ENCODE measurements at places on chromosomes 3 and 15.

- DNase-seq = no peak
Observed at GRCh38 chr3:178785961-178786360, 249.7 kb downstream of the KCNMB2 start.

DNA sequence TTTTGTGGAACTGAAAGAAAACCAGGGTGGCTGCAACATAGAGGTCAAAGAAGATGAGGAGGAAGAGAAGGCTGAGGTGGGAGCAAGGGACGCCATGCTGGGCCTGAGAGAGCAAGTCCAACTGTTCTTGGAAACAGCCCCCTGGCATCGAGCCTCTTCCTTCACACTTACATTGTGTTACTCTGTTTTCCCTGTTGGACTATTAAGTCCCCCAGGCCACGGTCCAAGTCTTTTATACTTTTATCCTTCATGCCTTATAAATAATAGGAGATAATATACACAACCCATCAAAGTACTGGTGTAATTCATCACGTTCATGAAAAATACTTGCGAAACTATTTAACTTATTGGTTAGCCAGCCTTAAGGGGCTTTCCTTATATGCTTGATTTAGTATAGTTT, 79.3 kb downstream of the ATG7 start:
- DNase-seq = no peak

DNA sequence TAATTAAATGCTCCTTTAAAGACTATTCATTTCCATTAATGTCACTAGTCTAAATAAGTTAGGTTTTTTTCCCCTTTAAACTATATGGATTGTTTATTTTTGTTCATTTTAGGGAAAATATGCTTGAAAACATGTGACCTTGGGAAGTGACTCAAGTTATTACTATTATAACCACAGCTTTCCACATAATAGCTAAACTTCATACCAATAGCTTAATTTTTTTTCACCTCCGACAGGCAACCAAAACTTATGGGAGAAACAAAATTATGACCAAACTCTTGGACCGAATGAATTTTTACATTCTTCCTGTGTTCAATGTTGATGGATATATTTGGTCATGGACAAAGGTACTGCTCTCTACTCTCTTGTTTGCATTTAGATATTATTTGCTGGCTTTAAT, 16.2 kb downstream of the CPA3 start:
- no peak for DNase-seq

DNA sequence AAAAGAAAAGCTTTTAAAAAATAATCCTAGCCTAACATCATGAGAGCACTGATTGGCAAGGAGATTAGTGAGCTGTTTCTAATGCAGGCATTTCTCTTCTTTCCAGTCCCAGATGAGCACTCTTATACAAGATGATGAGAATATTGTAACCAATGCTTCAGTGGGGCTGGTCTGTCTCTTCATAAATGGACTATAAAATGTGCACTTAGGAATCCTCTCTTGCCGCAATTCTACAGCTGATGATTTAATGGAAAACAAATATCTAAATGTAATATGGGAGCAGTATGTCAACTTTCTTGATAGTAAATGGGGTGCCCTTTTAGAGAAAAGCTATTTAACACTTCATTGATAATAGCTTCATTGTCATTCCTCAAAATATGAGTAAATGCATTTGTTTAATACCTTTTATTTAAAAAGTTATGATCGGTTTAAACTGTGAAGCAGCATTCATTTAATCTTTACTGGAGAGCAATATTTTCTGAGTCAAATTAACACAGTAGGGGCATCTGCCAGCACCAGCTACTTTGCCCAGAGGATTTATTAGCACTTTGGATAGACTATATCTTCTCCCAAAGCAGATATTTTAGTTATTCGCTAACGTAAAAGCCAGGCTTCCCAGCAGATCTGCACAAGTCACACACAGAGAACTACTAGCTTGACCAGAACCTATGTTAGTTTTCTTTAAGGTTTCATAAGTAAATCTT, 985.9 kb downstream of the DIPK2A start:
- no peak for DNase-seq

DNA sequence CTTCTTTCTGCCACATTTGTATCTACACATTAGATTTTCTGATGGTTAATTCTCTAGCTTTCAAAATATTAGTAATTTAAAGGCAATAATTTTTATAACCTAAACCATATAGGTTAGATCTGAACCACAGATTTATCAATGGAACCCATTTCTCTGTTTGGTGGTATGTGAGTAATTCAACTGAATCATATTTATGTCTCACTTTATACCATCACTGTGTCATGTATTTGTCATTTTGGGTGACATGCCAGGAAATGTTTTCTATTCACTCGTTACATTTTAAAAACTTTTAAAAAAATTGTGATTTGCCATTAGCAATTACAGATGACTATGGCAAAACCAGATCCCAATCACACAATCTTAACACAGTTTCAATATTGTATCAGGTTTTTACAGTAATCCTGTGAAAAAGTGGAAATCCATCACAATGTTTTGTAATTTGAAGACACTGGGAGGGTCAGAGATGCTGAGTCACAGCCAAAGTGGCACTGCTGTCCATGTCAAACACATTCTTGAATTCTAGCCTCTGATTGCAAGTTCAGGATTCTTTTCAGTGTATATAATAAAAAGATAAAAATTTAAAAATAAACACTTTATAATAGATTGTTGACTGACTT, 356.0 kb upstream of the RBMS3 start:
- no peak for DNase-seq

DNA sequence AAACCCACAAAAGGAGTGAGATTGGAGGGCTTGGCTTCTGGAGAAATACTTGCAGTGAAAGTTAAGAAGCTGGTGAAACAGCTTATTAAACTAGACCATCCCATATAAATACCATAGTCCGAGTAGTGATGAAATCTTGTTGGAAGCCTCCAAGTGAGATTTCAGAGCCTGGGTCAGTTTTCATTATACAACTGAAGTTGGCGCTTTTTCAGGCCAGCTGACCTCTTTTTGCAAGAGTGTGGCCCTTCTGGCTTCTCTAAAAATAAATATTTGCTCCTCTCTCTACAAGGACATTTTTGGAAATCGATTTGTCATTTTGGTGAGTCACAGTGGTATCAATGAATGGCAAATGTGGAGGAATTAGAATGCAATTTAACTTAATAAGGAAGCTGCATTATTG, 51.2 kb upstream of the THRB start:
- DNase-seq = no peak

GRCh38 chr15:42704492-42704926, 32.4 kb downstream of the CDAN1 start:
- DNase-seq = peak; percentile 43

DNA sequence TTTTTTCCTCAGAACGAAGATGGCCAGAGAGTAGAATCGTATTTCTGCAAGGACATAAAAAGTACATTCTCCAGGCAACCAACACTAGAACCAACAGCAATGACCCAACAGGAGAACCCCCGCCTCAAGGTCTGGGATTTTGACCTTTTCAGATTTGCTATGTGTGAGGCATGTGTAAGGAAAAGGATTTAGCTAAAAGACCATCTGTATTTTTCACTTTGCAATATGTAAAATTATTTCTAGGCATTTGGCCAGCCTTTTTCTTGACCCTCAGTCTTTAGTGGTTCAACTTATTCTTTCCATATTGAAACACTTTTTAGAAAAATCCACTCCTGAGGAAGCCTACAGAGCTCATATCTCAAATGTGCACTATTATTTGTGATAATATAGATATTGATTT, 219.2 kb upstream of the GOLGA6L4 start:
- no peak for DNase-seq

- no peak for DNase-seq
Observed at GRCh38 chr15:90325726-90326125, 26.4 kb upstream of the ZNF774 start.

- peak; percentile 78 for DNase-seq
Observed at GRCh38 chr3:172673210-172673679, 37.6 kb downstream of the NCEH1 start.

GRCh38 chr3:184031187-184031792, at the start of gene HTR3D:
HTR3D (plus strand) TSS chr3:184031742; CDS start chr3:184031742, 0 bp downstream.
- peak; percentile 9 for DNase-seq

DNA sequence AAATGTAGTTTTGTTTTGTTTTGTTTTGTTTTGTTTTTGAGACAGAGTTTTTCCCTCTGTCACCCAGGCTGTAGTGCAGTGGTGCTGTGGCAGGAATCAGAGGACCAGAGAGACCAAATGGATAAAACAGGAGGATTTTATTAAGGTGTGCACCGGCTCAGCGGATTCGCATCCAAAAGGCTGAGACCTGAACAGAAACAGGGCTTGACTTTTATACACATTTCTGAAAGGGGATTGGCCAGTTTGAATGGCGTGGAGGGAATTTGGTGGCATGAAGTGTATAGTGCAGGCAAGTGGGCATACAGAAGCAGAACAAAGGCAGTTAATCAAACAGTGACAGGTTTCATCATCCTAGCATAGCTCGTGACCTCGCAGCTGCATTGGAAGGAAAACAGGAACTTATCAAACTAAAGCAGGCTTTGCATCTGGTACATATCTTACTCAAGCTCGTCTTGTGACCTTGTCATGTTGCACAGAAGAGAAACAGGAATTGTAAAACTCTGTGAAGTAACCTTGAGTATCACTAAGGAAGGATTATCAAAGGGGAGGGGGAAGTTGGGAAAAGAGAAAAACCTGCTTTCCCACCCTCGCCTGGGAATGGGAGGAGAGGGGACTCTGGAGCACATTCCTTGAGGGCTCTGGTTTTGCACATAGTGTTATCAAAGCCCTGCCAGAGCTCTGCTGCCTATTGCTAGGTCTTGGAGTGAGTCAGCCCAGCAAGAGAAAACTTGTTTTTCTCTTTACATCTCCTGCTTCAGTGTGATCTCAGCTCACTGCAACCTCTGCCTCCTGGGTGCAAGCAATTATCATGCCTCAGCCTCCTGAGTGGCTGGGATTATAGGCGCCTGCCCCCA, 38.5 kb downstream of the C3orf62 start:
- DNase-seq = peak; percentile 95

DNA sequence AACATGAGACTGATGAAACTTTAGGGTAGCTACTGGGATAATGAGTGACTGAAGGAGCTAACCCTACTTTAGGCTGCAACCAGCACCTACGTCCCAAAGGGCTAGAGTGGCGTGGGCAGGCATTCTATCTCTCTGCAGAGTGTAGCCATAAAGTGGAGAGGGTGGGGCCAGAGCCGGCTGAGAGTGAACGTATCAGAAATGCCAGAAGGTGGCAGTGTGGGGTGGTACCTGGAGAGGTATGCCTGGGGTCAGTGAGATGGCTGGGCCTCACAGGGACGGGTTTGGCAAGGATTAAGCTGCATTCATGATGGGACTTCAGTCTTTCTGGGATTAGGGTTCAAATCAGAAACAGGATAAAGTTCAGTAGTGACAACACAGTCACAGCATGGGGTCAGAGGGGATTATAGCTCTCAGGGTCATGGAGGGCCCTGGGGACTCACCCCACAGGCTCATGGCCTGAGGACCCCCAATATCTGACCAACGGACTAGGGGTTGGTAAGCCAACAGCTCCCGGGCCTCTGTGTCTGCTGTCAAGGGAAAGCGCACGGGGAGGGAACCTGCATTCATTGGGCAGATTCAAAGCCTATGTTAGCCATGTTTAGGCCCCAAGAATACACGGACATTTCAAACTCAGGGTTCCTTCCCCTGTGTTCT, 86.5 kb upstream of the FOXB1 start:
- peak; percentile 69 for DNase-seq

DNA sequence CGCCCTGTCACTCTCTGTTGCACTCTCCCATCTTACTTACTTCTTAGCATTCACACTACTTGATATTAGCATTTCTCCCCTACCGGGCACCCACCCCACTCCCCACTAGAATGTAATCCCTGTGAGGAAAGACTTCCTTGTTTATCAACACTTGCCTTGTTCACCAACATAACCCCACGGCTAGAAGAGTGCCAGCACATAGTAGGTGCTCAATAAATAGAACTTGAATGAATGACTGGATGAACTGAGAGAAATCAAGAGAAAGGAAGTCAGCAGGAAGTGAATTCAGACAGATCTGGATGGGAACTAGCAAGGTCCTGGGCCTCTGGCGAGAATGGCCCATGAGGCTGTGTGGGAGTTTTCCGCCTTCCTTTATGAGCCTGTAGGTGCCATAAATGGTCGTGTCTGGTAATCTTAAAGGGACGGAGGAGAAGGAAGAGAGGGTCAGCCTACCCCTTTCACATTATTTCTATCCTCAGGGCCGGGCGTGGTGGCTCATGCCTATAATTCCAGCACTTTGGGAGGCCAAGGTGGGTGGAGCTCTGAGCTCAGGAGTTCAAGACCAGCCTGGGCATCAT, 42.4 kb upstream of the HERC1 start:
- peak; percentile 13 for DNase-seq
